ENCODE measurements at places on chromosomes 4 and X.

GRCh38 chr4:148770848-148771247 is 328.6 kb upstream of the NR3C2 start:
- H3K36me3 ChIP-seq: no peaks in the 10 kb centered on the region
- H3K27me3 ChIP-seq: no peaks in the 10 kb centered on the region
- no peaks in the 10 kb centered on the region for H3K4me1 ChIP-seq
- no peak for DNase-seq

- no peak for DNase-seq
- H3K36me3 ChIP-seq: no peaks in the 10 kb centered on the region
- H3K27me3 ChIP-seq: no peaks in the 10 kb centered on the region
- H3K4me3 ChIP-seq: no peak overlapping the region
- no peak overlapping the region for H3K27ac ChIP-seq
- no peaks in the 10 kb centered on the region for H3K4me1 ChIP-seq
These were observed 821.7 kb upstream of the FTHL17 start for GRCh38 chrX:31893525-31893924.

- no peak overlapping the region for H3K27ac ChIP-seq
- H3K4me3 ChIP-seq: no peak overlapping the region
- H3K4me1 ChIP-seq: no peaks in the 10 kb centered on the region
- H3K27me3 ChIP-seq: no peaks in the 10 kb centered on the region
- DNase-seq: no peak
- H3K36me3 ChIP-seq: no peaks in the 10 kb centered on the region
These were observed 48.1 kb downstream of the PDGFC start for GRCh38 chr4:156923525-156923924.

- no peak overlapping the region for H3K4me3 ChIP-seq
- no peak overlapping the region for H3K27ac ChIP-seq
- H3K4me1 ChIP-seq: no peaks in the 10 kb centered on the region
- peaks cover 6% of the 10 kb centered on the region for H3K27me3 ChIP-seq
- H3K36me3 ChIP-seq: no peaks in the 10 kb centered on the region
These were observed 28.1 kb upstream of the FRMPD3 start for GRCh38 chrX:107421337-107421861.

DNA sequence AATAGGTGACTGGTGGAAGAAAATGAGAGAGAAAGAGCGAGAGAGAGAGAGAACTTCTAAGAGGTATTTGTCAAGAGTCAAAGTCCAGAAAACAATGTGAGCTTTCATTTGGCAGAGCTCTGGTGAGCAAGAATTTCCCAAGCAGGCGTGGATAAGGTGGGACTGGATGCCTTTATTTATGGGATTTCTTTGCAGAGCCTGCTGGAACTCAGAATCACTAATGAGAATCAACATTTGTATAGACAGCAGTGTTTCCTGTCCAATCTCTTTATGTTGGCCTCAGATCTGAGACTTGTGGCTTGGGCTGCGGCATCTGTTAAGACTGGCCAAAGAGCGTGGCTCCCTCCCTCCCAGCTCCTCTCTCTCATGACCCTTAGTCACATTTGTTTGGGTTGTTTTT is 67.9 kb upstream of the TBL1X start:
- H3K36me3 ChIP-seq: no peaks in the 10 kb centered on the region
- no peaks in the 10 kb centered on the region for H3K4me1 ChIP-seq
- H3K27ac ChIP-seq: no peak overlapping the region

- peak overlapping the region; percentile 100 for H3K27ac ChIP-seq
- no peaks in the 10 kb centered on the region for H3K27me3 ChIP-seq
- no peak for DNase-seq
- peaks cover 28% of the 10 kb centered on the region for H3K36me3 ChIP-seq
- H3K4me1 ChIP-seq: peaks cover 58% of the 10 kb centered on the region
- H3K4me3 ChIP-seq: peak overlapping the region; percentile 99
These were observed 733 bp upstream of the NAA15 start for GRCh38 chr4:139300431-139301112.

GRCh38 chr4:164428561-164428960 is 325.4 kb upstream of the SMIM31 start:
- no peak overlapping the region for H3K4me3 ChIP-seq
- no peaks in the 10 kb centered on the region for H3K27me3 ChIP-seq
- no peaks in the 10 kb centered on the region for H3K4me1 ChIP-seq
- no peaks in the 10 kb centered on the region for H3K36me3 ChIP-seq
- DNase-seq: no peak

DNA sequence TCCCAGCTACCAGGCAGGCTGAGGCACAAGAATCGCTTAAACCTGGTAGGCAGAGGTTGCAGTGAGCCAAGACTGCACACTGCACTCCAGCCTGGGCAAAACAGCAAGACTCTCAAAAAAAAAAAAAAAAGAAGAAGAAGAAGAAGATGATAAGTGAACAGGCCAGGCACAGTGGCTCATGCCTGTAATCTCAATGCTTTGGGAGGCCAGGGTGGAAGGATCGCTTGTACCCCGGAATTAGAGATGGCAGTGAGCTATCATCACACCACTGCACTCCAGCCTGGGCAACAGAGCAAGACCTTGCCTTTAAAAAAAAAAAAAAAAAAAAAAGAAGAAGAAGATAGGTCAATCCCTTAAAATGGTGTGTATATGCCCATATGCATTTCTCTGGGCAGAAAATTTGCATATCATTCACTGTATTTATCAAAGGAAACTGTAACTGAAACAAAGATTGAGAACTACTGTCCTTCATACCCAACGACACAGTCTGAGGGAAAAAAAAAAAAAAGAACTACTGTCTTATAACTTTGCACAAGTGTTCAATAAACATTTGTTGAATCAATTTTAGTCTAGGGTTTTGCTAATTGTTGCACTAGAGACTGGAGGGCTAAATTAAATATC is 2.3 kb downstream of the RFC1 start:
- no peaks in the 10 kb centered on the region for H3K27me3 ChIP-seq
- H3K4me3 ChIP-seq: peak overlapping the region; percentile 73
- peak overlapping the region; percentile 85 for H3K27ac ChIP-seq
- H3K4me1 ChIP-seq: peaks cover 27% of the 10 kb centered on the region
- peaks cover 30% of the 10 kb centered on the region for H3K36me3 ChIP-seq

GRCh38 chr4:101933855-101934254 is 143.3 kb downstream of the BANK1 start:
- no peak overlapping the region for H3K27ac ChIP-seq
- no peak for DNase-seq
- H3K4me1 ChIP-seq: no peaks in the 10 kb centered on the region
- H3K4me3 ChIP-seq: no peak overlapping the region
- H3K27me3 ChIP-seq: no peaks in the 10 kb centered on the region
- H3K36me3 ChIP-seq: no peaks in the 10 kb centered on the region
